ENCODE measurements at places on chromosomes 16 and 17. TPM values are rescaled to one million over a fixed set of nuclear protein-coding genes. Genes with fewer than 3 reads are reported as not detected.

Gene DHRS13
- 2.2 TPM for total RNA-seq

DNA sequence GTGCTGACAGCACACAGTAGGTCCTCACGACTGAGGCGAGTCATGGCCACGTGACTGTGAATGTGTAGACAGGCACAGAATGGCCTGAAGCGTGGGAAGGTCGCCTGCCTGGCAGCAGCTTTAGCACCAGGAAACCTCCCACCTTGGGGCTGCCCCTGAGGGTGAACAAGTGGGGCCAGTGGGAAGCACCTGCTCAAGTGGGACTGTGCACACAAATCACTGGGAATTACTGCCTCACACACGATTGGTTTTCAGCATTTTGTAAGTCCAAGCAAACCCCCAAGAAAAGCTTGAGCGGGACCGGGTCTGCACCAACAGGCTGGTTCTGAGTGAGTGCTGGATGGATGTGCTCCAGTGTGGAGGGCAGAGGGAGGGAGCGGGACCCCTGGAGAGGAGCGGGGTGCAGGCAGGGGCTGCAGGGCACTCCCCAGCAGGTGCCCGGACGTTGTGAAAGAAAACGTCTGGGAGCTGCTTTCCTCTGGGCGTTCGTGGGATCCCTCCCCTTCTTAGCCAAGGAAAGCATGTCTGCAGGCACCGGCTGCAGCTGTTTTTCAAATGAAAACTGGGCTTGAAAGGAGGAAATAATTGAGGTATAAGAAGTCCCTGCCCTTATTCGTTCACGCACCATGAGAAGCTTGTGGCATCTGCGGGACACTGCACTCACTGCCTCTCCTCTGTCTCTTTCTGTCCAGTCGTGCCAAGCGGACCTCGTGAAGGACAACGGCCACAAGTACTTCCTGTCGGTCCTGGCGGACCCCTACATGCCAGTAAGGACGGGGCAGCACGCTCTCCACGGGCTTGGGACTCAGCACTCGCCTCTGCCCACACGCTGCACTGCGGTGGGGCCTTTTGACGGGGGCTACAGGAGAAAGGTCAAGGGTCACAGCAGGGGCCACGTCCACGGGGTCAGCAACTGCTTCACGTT, 111.7 kb upstream of the CHMP6 start:
- no peak for DNase-seq

- no peak for DNase-seq
These were observed 100.6 kb upstream of the CNTNAP4 start for GRCh38 chr16:76176616-76177015.

Gene TEPSIN
- total RNA-seq = 180 TPM

- no peak for DNase-seq
These were observed 11.8 kb downstream of the STXBP4 start for GRCh38 chr17:54980375-54980774.

DNA sequence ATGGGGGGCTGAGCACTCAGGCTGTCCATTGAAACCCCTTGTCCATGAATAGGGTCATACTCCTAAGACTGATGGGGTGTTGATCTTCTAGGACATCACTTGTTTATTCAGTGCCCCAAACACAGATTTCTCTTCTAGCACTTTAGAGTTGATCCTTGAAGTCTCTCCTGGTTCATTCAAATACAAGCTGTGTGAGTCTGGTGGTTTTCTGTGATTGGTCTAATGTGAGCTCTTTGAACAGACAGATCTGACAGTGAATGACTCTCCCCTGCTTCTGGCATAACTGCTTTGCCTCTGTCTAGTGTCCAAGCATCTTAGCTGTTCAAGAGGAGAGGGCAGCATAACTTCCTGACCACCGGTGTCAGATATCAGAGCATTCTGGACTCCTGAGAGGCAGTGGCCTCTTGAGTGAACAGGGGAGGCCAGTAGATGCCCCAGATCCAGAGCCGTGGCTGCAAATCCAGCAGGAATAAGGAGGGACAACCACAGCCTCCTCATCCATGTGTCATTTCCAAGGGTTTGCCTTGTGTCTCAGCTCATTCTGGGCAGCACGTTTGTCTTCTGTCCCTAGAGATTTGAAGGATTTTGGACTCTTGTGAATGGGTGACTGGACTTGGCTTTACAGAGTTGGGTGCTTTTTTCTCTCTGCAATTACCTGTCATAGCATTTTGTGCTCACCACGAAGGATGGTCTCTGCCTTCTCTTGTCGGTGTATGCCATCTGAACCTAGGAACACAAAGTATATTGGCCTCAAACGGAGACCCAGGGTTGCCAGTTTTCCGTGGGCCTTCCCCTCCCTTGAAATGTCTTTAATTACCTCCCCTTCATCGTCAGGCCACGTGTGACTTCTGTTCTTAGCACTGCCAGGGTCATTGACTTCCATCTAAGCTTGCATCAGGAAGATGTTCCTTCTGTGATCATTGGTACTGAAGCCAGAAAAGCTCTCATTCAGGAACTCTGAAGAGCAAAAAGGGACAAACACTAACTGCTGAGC, 13.9 kb upstream of the CLEC18C start:
- no peak for DNase-seq

DNA sequence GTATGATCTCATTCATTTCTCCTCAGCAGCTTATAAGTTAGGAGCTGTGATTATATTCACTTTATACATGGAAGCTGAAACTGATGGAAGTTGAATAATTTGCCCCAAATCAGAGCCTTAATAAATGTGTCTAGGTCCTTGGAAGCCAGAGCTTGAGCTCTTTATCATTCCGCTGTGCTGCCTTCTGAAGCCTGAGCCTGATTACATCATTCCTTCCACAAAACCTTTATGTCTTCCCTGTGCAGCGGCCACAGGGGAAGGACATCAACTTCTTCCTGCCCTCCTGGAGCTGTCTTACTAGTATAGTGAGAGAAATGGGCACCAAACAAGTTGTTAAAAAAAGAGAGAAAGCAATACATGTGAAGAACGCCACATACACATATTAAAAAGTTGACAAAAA, 6.8 kb downstream of the TNRC6C start:
- DNase-seq = no peak

Gene GPR139
- not detected for total RNA-seq

DNA sequence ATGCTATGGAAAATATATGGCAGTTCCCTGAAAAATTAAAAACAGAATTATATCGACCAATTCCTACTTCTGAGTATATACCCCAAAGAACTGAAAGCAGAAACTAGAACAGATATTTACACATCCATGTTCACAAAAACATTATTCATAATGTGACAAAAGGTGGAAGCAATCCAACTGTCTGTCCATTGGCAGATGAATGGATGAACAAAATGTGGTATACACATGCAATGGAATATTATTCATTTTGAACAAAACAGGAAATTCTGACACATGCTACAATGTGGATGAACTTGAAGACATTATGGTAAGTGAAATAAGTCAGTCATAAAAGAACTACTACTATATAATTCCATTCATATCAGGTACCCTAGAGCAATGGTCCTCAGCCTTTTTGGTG, 263.5 kb upstream of the AXIN2 start:
- no peak for DNase-seq

Gene CACNA1H
- total RNA-seq = 60.9 TPM

Gene LRRC36
- total RNA-seq = not detected

DNA sequence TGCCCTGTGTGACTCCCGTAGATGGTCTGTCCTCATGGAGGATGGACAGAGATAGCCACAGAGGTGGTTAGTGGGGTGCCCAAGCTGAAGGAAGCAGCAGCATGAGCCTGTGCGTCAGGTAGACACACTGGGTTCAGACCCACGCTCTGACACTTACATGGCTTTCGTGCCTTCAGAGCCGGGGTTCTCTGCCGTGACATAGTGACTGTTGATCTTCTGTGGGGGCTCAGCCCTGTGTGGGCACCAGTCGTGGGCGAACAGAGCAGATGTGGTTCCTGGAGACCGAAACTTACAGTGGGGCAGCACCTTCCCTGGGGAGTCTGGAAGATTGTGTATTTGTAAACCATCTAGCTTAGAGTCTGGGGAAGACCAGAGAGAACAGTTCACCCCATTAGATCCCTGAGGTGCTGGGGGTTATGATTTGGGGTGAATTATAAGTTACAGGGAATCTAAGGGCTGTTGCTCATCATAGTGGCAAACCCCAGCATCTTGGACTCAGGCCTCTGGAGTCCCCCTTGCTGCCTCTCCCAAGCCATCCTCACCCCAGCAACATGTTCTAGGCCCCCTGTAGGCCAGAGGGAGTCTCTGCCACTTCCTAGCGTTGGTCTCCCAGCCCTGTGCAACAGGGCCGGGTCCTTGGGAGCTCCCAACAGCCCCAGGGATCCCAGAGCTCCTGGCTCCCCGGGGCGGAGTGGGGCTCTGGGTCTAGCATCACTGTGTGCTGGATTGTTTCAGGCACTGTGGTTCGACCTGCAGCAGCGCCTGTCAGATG, 28.6 kb downstream of the NECAB2 start:
- no peak for DNase-seq

Gene CHST5
- total RNA-seq = 52.0 TPM

Gene NKIRAS2
- total RNA-seq = 40.0 TPM

- DNase-seq = no peak
These were observed 30.8 kb downstream of the WSCD1 start for GRCh38 chr17:6100891-6101500.

- no peak for DNase-seq
These were observed 71.4 kb downstream of the BCAS3 start for GRCh38 chr17:60749050-60749449.

Data from transverse colon (tissue), 4 donors.